Eye (tissue), 1 donor: ENCODE measurements at places on chromosomes 12 and 14.

DNA sequence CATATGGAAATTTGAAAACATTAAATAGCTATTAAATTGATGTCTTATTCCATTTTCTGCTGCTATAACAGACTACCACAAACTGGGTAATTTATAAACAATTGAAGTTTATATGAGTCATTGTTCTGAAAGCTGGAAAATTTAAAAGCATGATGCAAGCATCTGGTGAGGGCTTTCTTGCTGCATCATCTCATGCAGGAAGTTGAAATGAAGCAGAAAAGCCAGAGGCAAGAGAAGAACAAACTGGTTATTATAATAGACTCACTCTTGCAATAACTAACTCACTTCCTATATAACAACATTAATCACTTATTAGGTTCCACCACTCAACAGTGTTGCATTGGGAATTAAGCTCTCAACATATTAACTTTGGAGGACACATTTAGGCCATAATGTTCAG is 1277.4 kb downstream of the LRFN5 start:
- no peak for DNase-seq

DNA sequence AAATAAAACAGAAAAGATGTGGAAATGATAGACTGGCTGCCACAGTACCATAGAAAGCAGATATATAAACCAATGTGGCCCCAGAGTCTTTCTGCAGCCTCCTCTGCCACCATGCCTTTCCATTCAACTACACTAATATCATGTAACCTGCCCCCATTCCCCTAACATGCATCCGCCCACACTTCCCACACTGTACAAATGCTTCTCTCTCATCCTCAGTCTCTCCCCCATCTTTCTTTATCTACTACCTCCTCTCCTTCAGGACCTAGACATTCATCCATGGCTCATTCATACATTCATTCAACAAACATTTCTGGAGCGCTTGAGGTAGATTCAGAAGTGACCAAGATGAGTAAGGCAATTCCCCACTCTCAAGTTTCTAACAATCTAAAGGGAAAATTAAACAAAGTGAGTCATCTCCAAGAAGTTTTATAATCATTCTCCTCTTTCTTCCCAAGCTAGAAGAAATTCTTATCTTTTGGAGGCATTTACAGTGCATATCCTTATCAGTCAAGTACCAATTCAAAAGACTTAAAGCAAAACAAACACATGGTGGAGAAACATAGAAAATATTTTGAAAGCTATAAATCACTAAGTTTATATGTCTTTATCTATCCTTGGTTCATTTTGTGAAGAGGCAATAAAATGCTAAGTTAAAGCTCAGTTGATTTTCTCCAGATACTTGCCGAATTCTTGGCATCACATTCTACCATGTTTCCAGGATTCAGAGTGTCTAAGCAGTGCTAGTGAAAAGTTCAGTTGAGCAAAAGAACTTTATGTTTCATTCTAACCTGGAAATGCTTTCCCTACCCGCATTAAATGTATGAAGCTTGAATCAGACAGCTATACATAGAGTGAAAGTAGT is 70.5 kb upstream of the FRMD6 start:
- DNase-seq: no peak

DNA sequence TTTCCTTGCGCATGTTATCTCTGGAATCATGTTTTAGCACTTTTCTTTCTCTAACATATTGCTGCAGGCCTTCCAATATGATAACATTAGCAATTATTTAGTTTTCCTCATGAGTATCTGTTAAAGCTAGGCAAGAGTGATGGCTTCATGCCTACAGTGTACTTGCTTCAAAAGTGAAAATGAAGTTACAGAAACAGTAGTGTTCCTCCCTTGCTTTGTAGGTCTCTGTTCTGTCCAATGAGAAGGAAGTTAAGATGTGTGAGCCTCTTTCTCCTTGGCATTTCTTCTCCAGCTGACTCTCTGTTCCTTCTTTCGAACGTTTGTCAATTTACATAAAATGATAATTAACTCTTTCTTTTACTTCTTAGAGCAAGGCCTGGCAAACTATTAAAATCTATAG is 22.2 kb downstream of the LRRIQ1 start:
- DNase-seq: no peak

DNA sequence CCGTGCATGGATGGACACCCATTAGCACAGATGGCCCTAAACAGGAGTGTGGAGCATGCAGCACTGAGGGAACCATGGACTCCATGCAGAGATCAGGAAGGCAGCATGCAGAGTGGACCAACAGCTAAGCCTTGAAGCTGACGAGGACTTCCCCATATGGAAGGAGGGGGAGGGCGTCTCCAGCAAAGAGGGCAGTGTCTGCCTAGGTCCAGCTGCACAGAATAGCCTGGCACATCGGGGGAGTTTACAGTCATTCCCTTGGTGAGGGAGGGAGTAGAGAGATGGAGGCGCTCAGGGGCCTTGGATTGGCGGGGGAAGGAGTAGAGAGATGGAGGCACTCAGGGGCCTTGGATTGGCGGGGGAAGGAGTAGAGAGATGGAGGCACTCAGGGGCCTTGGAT is 64.5 kb downstream of the ANKRD9 start:
- no peak for DNase-seq

DNA sequence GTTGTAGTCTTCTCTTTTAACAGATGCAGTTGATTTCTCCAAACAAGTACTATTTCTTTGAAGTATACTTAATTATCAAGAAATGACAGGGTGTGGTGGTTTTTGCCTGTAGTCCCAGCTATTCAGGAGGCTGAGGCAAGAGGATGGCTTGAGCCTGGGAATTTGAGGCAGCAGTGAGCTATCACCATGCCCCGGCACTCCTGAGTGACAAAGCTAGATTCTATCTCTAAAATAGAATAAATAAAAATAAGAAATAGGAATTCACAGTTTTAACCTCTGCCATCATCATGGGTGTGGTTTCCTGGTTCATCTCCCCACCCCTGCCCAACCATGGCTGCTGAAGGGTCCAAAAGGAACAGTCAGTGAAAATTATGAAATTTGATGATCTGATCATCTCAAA is 290.2 kb upstream of the FLRT2 start:
- DNase-seq: no peak

- no peak for DNase-seq
Observed at GRCh38 chr14:101780390-101780789, 18.9 kb downstream of the PPP2R5C start.

DNA sequence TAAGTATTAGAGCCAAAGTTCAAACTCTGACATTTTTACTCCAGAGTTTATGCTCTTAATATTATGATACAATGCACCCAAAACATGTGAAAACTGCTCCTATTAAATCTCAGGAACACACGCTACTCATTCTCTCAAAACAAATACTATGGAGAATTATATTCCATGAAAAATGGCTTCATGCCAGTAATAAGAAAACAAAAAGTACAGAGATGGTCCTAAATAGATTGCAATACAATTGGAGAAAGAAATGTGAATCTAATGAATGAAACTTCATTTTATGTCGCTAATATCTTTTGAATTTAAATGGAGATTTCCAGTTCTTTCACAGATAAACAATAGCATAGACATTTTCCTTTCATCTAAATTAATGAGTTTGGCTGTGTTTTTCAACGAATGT is 384.3 kb downstream of the ADAMTS20 start:
- no peak for DNase-seq

DNA sequence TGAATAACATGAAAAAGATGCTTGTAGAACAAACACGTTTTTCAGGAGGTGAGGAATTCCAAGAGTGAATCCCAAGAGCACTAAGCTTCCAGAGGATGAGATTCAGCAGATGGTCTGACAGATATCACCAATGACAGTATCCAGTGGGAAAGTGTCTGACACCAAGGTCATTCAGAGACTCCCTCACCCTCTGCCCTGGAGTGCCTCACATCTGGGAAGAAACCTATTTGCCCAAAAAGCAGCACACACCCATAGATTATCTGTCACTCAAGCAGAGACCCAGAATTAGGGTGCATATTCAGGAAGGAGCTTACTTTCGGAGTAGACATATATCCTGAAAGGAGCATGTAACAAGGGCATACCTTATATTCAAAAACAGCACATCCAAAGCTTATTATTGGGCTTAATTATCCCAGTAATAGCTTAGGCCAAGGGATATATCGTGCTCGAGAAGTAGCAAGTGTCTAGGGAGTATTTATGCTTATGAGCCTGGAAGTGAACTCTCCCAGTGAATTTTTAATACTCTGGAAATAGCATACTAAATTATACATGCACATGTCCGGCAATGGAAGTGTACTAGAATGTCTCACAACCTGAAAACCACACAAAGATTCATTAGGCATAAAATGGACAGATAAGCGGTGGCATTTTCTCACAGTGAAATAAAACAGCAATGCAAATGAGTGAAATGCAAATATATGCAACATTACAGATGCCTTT is 998.1 kb upstream of the TMEM132C start:
- no peak for DNase-seq
